Hematopoietic multipotent progenitor cell treated with erythropoietin and hydrocortisone succinate and interleukin-3 and kit ligand, for 17 days (in vitro differentiated cells): ENCODE measurements at places on chromosomes 3 and 15.
A peak's percentile ranks its signal among the peaks of the same experiment; 100 is the strongest.

DNA sequence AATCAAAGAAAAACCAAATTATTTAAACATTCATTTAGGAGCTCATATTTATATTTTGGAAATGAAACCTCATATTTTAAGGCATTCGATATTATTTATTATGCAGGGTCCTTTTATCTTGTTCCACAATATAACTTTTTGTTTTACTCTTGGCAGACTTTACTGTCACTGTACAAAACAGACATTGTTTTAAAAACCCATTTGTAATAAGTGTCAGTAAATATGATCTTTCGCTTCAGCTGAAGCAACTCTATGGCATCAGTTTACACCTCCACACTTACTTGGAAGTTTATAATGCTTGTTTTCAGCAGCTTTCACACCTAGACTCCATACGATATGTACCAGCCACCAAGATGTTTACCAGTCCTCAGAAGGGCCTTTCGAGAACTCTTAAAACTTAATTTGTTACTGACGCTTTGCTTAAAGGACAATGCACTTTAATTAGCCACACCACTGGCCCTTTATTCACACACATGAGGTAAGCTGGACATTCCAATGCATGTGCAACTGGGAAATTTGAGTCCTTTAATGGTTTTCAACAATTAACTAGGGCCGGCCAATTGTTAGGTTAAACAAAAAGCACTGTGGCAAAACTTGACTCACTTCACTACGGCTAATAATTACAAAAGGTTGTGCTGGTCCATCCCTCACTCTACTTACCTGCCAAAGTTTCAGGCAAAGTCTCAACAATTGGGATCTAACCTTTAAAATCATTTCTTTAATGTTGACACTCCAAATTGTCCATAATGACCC is 16.7 kb downstream of the WWTR1 start:
- no peak for DNase-seq

DNA sequence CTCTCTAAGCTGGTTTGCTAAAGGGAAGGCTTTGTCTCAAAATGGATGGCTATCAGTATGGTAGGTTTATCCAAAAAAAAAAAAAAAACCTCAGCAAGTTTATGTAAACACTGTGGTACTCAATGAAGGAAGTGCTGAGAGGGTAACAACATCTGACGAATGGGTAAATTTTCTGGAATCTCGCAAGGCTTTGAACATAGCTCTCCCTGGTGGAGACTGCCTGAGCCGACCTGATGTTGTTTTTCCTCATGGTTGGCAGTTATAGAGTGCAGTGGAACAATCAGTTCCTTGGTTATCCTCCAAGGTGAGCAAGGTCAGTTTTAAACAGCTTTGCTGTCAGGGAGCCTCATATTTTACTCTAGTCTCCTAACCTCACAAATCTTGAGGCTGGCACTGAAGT is 94.6 kb downstream of the ZPLD1 start:
- DNase-seq: no peak

DNA sequence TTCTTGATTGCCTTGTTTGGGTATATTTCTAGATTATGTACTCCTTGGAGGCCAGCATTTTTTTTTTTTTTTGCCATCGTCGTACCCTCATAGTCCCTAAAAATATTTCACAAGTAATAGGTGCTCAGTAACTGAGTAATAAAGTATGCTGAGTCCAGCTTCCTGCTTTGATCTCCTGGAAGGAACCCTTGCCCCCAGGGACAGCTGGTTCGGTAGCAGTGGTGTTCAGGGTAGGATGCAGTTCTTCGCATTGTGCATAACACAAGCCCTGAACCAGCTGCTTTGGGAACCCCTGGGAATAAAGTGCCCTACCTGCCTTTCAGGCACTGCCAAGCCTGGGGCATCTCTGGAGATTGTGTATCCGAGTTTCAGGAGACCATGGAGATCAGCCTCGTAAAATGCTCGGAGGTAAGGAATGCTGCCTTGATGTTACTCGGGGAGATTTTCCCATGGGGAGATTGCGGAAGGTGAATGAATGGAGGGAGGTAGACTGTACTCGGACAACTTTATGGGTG is 7.6 kb downstream of the MYZAP start:
- no peak for DNase-seq

- DNase-seq: peak; percentile 97
These were observed at the start of gene TNK2 for GRCh38 chr3:195907934-195908693. TSS of gene TNK2 (minus strand) at chr3:195908551. CDS start at chr3:195888588, 19,963 bp downstream.

DNA sequence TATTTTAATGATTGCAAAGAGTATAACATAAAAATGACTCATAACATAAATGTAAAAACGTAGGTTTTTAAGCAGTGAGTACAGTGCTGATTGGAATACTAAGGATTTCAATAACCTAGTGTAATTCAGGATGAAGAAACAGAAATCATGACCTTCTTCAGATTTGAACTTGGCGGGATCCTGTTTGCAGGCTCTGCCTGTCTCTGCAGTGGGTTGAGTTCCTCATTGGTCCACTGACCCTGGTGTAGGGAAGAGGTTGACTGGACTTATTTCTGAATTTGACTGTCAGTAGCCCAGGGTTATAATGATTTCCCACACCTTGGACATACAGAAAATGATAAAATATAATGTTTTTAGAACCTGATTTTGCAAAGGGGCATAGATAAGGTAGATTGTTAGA is 171.7 kb downstream of the FNDC3B start:
- no peak for DNase-seq

DNA sequence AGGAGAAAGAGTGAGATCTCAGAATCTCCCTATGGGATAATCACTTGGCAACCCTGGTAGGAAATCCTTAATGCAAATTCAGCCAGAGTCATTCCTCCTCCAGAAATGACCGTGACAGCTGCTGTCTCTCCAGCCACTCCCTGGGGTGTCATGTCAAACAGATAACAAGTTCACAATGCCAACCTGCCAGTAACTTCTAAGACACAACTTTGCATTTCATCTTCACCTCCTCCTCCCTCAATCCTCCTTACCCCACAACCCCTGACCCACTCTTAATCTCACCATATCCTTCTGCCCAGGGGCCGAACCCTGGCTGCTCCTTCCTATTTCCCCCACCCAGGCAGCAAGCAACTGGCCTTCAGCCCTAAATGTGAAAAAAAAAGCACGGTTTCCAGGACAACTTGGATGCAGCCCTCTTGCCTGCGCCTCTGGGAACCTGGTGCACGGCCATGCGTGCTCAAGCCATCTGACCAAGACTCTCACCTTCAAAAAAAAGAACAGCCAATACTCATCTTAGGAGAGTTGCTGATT is 166.0 kb downstream of the NTRK3 start:
- DNase-seq: no peak

DNA sequence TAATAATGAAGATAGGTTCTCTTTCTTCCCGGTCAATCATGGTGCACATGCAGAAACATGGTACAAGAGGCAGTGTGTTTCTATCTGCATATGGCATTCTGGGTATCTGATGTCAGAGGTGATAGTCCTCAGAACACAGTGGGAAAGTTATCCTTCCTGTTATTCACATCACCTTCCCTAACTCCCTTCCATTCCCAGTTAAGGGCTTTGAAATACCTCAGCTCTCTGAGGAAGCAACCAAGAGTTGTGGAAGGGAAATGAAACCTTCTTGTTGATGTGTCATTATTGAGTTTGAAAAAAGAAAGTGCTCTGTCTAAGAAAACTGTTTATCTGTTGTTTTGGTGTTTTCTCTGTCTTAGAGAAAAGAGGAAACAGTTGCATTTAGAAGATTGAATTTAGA is 21.9 kb upstream of the P2RY13 start:
- DNase-seq: no peak
